ENCODE measurements at places on chromosomes 4 and X.

DNA sequence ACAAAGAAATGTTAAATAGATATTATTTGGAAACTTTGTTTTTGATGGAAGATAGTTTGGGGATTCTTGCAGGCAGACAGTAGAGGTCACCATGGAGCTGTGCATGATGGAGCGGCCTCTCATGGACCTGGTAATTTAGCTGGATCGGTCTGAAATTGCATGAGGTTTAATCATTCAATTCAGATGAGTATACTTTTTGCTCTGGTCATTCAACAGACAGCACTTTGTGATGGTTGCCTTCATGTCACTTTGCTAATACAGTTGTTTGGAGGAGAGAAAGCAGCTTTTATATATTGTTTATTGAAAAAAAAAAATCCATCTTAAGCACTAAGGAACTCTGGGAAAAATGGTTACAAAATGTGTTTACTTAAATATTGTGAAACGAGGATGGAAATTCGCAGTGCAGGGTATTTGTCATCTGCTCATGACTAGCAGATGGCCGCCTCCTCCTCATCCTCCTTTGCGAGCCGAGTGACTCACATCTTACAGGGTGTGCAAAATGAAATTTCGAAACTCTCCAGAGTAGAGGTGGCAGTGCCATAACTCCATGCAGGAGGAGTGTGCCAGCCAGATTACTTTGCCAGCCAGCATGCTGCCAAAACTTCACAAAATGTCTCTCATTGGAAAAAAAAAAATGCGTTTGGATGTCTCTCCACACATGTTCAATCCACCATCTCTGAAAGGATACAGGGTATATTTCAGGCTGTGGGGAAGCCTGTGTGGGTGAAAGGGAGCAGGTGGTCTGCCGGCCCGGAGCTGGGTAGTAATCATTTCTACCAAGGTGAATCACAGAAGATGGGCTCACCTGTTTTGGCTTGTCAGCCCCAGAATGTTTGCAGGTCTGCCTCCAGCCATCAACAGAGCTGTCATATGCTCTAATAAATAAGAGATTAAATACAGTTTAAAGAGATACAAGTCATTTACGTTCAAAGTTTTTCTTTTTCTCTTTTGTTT is 314.9 kb upstream of the DIPK2B start:
- DNase-seq, result peak; percentile 53

GRCh38 chr4:48854982-48855381 is 24.1 kb downstream of the OCIAD1 start:
- no peak for DNase-seq

DNA sequence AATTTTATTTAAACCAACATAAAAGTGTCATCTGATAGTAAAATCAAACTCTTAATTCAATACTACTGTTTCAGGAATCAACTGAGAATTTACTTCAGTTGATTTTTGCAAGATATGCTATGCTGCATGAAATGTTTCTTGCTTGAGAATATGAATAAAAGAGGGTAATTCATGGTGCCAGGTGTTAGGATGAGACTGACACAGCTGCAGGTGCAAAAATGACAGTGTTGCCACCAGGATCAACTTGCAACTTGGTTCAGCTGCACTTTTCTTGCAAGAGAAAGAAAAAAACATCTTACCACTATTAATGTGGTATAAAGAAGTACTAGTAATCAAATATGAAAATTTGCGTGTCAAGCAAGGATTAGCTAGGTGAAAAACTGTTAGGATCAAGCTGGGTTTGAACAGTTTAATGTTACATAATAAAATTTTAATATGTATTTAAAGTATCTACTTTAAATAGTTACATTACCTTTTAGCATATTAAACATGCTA is 49.7 kb downstream of the CHIC2 start:
- no peak for DNase-seq

- peak; percentile 84 for DNase-seq
Measured at GRCh38 chrX:153333821-153334653, at the start of gene ZNF275. Gene ZNF275 (plus strand): TSS chrX:153334153. CDS start chrX:153336680, 2,527 bp downstream.

- DNase-seq, result no peak
Measured at GRCh38 chr4:183798301-183799253, 106.5 kb upstream of the STOX2 start.

DNA sequence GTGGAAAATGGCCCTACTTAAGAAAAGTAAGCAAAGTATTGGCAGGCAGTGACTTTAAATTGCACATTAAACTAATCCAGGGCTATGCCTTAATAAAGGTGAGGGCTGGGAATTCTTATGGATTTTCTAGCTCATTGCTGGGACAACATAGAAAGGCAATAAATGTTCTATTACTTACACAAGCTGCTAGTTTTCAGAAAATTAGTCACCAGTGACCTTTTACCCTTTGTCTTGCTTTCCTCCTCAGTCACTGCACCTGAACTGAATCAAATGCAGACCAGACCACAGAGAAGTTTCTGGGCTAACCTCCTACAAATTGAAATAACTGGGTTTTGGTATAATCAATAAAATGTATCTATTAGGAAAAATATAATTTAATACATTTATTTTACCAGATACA is 694.4 kb upstream of the FAM241A start:
- DNase-seq, result no peak

- no peak for DNase-seq
Measured at GRCh38 chr4:140641789-140642439, 73.2 kb upstream of the UCP1 start.

DNA sequence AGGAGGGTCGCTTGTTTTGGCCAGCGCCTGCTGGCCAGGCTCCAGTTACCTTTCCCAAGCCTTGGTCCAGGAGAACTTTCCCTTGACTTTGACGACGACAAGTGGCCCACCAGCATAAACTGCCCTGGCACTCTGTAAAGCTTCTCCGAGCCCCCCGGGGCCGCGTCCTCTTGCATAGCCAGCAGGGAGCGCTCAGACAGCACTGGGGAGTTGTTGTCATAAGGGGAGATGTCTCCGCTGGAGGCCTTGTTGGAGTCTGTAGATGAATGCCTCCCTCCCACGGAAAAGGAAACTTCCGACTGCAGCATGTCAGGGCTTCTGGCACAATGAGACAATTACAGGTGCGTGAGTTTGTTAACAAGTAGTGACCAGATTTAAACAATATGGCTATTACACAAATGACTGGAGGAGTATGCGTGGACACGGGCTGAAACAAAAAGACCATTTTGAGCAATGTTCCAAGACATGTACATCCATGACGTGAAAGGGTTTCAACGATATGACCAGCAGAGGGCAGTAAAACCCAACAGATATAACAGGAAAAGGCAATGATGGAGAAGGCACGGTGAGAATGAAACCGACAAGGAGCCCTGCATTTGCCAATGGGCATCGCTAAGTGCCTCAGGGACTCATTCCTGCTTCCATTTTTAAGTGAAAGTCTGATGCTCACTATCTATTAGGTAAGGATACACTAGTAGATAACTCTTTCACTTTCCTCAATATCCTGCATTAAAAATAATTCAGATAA is 33.0 kb downstream of the HCCS start:
- peak; percentile 21 for DNase-seq

GRCh38 chr4:150215601-150216000 is 137.4 kb downstream of the DCLK2 start:
- no peak for DNase-seq

GRCh38 chrX:106933538-106933961 is 13.3 kb downstream of the CLDN2 start:
- DNase-seq, result no peak

- DNase-seq, result no peak
Measured at GRCh38 chrX:53290441-53291041, 9.2 kb upstream of the IQSEC2 start.

GRCh38 chr4:16078195-16078760 is 5.5 kb downstream of the PROM1 start:
- no peak for DNase-seq

GRCh38 chr4:15996773-15997172 is 33.8 kb upstream of the FGFBP2 start:
- DNase-seq, result no peak

GRCh38 chr4:75714011-75714410 is 10.4 kb upstream of the USO1 start:
- no peak for DNase-seq

DNA sequence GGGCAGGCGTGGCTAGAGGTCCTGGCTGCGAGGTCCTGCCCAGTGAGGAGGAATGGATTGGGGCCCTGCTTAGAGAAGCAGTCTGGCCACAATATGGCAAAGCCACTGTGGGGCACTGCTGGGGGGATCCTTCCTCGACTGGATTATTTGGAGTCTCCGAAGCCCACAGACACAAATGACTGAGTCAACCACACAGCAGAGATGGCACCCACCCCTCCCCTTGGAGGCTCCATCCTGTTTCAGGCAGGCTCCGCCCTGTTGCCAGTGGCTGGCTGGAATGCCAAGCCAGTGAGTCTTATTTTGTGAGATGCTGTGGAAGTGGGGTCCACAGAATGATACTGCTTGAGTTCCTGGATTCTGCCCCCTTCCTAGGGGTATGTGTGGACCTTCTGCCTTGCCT is 363.9 kb downstream of the PPP1R2C start:
- DNase-seq, result no peak

DNA sequence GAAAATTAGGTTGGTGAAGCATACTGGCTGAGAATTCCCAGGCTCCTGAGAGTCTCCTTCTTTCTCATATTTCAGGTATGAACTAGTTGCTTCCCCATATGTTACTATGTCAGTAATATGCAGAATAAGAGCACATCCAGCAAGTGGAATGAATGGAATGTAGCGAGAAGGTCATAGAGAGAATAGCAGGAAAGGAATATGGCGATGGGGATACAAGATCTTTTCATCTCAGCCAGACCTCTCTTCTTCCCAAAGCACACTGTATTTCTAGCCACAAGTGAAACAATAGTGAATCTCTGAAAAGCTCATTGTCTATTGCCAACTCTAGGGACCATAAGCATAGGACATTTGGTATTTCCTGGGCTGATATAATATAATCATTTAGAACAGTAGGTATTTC is 54.6 kb upstream of the MMAA start:
- no peak for DNase-seq

DNA sequence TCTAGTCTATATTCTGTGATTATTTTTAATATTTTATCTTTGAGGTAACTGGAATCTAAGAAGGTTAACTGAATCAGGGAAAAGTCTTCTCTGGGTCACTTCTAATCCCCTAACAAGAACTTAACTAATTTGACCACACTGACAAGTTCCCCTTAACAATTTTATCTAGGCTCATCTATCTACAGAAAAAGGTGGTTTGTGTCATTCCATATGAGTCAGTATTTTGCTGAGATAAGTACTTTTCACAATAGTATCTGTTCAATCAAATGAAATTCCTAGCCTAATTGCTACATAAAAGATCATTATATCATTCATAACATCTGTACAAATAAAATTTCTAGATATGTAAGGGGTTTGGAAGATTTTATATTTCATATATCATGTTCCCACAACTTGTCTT is 45.6 kb downstream of the COL25A1 start:
- no peak for DNase-seq

GRCh38 chrX:153909024-153909979 is 4.8 kb downstream of the AVPR2 start:
- DNase-seq, result no peak

- DNase-seq, result no peak
Measured at GRCh38 chr4:41215969-41216293, 1.6 kb upstream of the APBB2 start.

- DNase-seq, result no peak
Measured at GRCh38 chrX:40406330-40406859, 174.4 kb upstream of the ATP6AP2 start.

DNA sequence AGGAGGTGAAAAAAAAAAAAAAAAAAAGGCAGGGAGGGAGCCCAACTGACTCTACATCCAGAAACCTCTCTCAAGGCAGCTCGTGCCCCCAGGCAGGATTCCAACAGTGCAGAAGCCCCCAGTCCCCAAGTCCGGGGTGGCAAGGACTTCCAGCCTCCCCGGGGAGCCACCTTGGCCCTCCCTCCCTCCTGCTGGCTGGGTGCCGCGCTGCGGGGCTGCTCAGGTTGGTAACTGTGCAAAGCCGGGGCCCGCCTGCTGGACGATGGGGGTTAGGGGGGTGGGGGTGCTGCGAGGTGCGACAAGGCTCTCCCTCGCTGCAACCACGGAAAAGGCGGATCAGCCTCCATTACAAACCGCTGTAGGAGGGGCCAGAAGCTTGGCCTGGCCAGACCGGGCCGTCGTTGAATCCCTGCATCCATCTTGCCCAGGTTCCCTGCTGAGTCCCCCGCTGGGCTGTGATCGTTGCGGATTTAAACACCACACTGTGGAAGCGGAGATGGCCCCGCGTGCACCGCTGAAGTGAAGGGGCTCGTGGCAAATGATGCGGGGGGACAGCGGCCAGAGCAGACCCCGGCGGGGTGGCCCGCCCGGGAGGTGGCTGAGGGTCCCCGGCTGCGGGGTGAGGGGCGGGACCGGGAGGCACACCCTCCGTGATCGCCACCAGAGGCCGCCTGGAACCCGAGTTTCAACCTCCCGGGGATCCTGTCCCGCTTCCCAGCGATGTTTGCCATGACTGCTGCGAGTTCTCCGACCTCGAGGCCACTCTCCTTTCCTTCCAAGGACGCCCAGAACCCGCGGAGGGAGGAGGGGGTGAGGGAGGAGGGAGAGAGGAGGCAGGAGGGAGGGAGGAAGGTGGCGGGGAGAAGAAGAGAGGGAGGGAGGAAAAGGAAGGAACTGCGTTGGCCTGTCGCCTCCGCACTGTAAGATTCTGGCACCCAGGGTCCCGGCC is 58.0 kb upstream of the DDX3X start:
- peak; percentile 55 for DNase-seq

- DNase-seq, result no peak
Measured at GRCh38 chrX:41922431-41923151, 763 bp downstream of the CASK start.

DNA sequence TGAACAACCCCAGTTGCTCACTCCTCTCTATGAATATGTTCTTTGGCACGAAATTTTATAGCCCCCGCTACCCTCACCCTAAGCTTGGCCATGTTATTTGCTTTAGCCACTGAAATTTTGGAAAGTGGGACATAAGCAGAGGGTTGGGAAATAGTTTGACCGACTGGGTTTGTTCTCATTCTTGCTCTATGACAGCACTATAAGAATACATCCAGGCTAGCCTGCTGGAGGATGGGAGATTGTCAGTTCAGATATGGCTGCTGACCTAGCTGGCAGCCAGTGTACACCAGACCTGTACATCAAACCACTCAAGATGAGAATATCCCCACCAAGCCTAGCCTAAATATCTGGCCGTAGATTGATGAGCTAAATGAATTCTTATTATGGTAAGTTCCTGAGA is 298.1 kb downstream of the PDGFC start:
- no peak for DNase-seq

DNA sequence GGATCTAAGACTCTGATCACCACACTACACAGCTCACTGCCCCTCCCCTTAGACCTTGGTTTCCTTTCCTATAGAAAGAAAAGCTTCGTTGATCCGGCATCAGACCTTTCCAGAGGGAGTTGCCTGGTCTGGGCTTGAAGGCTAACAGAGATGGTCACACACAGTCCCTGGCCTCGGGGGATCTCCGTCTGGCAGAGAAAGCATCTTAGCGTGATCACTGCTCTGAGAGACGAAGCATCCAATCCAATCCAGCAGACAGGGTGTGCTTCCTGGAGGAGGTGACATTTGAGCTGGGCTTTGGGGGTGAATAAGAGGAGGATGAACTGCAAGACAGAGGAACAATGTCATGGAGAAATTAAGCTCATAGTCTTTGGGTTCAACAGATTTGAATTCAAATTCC is 49.5 kb downstream of the HTRA3 start:
- DNase-seq, result no peak

Data from CD4-positive, alpha-beta T cell treated with Interleukin-15 for 1 hour (primary cell).